ENCODE measurements at places on chromosomes 12 and 14. TPM values are rescaled to one million over a fixed set of nuclear protein-coding genes. Genes with fewer than 3 reads are reported as not detected.

OR4L1 gene
- not detected for total RNA-seq

GRCh38 chr12:12611512-12612306, at the start of gene CREBL2:
TSS of gene CREBL2 (plus strand) at chr12:12611876. CDS start at chr12:12612173, 297 bp downstream.
- H3K36me3 ChIP-seq = peaks cover 8% of the 10 kb centered on the region
- H3K27me3 ChIP-seq = no peaks in the 10 kb centered on the region
- DNase-seq = peak; percentile 96
- peak within 1 kb of the TSS; percentile 89 for H3K27ac ChIP-seq
- H3K4me1 ChIP-seq = peaks cover 39% of the 10 kb centered on the region

- H3K27ac ChIP-seq = no peak overlapping the region
- no peaks in the 10 kb centered on the region for H3K4me1 ChIP-seq
- H3K4me3 ChIP-seq = no peak overlapping the region
- H3K27me3 ChIP-seq = no peaks in the 10 kb centered on the region
- no peak for DNase-seq
Measured at GRCh38 chr14:48738186-48738925, 847.8 kb downstream of the RPS29 start.

DNA sequence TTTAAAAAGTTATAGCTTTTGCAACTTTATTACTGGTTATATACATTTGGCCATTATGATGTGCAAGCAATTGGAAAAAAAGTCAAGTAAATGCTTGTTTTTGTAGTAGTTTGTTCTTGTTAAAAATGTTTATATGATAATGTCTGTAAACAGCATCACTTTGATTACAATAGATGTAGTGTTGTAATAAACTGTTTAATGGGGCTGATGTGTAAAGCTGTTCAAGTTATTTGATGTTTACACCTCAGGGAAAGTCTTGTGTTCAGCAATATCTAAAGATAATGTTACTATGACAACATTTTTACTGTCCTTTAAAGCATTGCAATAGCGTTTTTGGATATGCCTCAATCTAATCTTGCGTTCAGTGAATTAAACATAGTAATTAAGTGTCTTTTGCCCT, 30.4 kb downstream of the CPSF6 start:
- no peak for DNase-seq
- H3K4me3 ChIP-seq = no peak overlapping the region
- no peak overlapping the region for H3K27ac ChIP-seq
- peaks cover 49% of the 10 kb centered on the region for H3K36me3 ChIP-seq
- H3K27me3 ChIP-seq = no peaks in the 10 kb centered on the region

DNA sequence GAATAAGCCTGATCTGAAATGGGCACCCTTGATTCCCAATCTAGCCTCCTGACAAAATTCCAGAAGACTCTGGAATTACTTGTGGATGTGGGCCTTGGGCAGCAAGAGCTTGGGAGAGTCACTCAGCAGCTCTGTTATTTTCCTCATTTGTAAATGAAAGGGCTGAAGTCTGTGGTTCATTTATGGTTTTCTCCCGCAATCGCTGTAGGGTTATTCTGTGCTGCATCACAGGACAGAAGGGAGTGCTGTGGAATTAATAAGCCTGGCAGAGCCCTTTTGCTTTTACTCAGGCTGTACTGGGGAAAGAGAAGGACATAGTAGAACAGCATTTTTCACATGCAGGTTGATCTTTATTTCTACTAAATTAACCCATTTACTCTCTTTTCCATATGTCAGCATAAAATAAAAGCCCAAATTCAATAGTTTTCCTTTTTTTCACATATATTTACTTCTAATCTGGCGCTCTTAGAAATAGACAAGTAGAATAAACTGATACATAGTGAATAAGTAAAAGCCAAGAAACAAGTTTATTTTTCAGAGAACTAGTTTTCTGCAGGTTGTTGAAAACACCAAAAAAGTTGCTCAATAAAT, 49.2 kb downstream of the DUSP16 start:
- no peak overlapping the region for H3K4me3 ChIP-seq
- peaks cover 6% of the 10 kb centered on the region for H3K4me1 ChIP-seq
- DNase-seq = no peak
- no peaks in the 10 kb centered on the region for H3K27me3 ChIP-seq

GRCh38 chr14:106665814-106666213, 1139.4 kb downstream of the TMEM121 start:
- H3K4me3 ChIP-seq = no peak overlapping the region
- peaks cover 2% of the 10 kb centered on the region for H3K27me3 ChIP-seq
- H3K4me1 ChIP-seq = no peaks in the 10 kb centered on the region
- no peaks in the 10 kb centered on the region for H3K36me3 ChIP-seq
- DNase-seq = no peak

GRCh38 chr12:26164118-26164517, 31.3 kb upstream of the SSPN start:
- H3K27ac ChIP-seq = no peak overlapping the region
- H3K27me3 ChIP-seq = peaks cover 4% of the 10 kb centered on the region
- no peaks in the 10 kb centered on the region for H3K36me3 ChIP-seq
